Dorsolateral prefrontal cortex (tissue), 122 donors: ENCODE measurements at places on chromosomes 3 and 15.

DNA sequence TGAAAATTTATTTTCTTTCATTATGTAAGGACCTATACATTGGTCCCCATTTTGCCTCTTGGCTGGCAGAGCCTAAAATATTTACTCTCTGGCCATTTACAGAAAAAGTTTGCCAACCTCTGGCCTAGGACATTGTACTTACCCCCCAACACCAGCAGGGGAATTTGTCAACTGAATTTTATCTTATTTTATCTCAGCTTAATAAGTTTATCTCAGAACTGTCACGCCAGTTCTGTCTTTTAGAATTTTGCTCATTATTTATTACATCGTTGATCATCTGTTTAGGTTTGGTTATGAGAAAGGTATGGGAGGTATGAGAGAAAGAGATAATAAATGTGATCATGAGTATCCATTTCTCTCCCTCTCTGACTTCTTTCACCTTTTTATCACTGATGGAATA lies 38.3 kb downstream of the CHD2 start:
- DNase-seq = no peak

DNA sequence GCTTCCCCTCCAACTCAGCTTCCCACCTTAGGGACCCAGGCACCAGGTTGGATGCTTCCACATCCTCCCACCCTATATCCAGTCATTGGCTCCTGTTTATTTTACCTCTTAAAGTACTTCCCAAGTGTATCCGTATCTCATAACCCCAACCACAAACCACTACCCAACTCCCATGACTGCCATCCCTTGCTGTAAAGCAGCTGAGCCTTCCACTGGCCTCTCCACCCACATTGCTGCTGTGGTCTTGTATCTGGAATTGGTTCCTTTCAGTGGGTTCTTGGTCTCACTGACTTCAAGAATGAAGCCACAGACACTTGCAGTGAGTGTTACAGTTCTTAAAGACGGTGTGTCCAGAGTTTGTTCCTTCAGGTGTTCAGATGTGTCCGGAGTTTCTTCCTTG lies 79.8 kb upstream of the HRH1 start:
- DNase-seq = no peak

DNA sequence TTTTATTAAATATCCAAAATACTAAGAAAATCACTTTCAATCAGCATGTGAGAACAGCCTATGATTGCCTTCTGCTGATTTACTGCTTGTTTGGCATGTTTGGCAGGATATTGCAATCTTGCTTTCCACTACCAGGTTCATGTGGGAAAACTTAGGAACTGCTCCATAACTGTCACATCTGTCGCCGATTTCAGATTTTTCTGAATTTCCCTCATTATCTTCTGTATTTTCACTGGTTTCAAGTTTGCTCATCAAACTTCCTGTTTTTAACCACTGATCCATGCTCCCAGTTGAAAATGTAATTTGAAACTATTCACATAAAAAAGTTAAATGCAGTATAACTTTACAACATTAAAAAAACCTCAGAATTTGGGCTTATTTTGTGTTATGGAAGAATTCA lies 93.0 kb downstream of the NFKBIZ start:
- DNase-seq = no peak

GRCh38 chr3:75171630-75172230 lies 492.4 kb upstream of the FRG2C start:
- DNase-seq = no peak

- no peak for DNase-seq
Measured at GRCh38 chr3:113113361-113113760, 98.0 kb upstream of the BOC start.

DNA sequence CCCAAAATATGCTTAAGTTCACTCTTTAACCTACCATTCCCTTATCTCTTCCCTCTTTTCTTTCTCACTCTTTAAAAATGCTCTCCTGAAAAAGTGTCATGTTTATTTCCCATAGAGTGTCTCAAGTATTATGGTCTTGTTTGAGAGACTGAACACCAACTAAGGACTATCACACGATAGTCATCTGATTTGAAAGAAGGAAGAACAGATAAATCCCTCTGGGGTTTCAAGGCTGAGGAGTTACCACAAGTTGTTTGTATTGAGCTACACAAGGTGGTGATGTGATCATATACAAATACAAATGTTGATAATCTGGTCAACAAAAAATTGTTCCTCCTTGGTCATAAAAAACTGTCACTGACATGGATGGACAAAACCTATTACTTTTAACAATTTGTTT lies 13.8 kb downstream of the MEIS2 start:
- no peak for DNase-seq

- no peak for DNase-seq
Measured at GRCh38 chr3:60652829-60653228, 598.4 kb downstream of the FHIT start.

DNA sequence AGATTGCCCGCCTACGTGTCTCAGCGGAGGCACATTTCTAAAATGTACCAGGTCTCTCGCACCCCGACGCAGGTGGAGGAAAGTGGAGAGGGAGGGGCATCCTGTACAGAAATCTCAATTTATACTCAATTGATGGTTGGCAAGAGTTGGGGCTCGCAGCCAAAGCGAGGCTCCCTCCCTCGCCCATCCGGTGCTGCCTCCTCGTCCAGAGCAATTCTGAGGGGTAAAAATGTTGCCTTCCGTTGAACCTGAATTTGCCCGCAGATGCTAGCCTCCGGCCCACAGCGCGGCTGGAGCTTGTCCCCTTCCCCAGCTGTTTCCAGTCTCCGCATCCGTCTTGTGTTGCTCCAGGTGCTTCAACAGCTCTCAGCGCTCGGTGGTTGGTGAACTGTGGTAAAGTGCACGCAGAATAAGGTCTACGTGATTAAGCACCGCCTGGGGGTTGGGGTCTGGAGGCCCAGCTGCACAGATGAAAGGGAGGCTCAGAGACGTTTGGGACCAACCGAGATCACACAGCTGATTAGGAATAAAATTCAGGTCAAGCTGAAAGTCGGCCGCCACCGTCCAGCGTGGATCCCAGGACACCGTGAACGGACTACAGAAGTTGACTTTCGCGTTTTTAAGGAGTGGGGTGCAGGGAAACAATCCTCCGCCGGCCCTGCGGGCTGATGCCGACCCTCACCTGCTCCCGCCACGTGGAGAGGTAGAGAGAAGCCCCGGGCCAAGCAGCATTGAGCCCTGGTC lies 846 bp upstream of the POLG start:
- DNase-seq = peak; percentile 29

DNA sequence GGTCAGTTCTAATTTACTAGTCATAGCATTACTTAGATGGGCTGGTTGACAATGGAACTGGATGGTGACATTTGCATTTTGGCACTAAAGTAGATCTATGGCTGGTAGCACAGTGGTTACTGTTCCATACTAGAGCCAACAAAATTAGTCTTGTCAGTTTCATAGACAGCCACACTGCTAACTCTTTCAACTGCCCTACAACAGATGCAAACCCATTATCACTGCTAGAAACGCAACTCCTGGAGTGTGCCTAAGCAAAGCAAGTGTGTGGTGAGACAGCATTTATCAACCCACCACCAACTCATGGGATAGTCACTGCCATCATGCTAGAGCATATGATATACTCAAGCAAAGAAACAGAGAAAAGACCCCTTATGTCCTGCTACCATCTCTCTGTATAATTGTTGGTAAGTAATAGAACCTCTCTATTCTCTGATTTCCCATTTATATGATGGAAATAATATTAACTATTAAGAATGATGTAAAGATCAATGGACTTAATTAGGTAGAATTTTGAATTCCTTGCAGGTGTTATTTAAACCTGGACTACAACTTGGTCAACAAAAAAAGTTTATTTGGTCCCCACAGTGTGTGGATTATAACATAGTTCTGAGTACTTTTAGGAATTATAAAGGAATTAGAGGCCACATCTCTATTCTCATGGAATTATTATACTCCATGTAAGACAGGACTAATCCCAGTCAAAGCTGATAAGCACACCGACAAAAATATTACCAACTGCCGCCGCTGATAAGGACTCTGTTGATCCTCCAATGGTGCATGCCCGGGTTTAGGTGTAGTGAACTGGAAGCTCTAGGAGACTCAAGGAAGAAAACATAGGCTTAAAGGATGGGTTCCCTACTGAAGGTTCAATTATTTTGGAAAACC lies 19.9 kb upstream of the ABHD5 start:
- no peak for DNase-seq
